ENCODE measurements at places on chromosomes 12 and 14.
A peak's percentile ranks its signal among the peaks of the same experiment; 100 is the strongest.

DNA sequence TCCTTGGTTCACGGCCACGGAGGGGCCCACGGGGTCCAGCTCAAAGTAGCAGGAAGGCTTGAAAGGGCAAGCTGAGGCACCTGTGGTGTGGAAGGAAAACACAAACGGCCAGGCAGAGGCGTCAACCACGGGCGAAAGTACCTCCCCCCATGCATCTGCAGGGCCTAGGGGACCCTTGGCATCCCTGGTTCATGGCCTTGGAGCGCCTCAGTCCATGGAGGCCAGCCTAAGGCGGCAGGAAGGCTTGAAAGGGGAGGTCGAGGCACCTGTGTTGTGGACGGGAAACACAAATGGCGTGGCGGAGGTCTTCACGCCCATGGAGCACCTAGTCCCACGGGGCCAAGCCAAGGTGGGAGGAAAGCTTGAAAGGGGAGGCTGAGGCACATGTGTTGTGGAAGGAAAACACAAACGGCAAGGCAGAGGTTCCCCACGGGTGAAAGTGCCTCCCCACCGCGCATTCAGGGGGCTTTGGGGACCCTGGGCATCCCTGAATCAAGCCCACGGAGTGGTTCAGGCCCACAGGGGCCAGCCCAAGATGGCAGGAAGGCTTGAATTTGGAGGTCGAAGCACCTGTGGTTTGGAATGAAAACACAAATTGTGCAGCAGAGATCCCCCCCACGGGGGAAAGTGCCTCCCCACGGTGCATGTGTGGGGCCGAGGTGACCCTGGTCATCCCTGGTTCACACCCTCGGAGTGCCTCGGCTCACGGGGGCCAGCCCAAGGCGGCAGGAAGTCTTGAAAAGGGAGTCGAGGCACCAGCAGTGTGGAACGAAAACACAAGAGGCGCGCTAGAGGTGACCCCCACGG lies 380.8 kb downstream of the ALG10 start:
- DNase-seq: peak; percentile 0

DNA sequence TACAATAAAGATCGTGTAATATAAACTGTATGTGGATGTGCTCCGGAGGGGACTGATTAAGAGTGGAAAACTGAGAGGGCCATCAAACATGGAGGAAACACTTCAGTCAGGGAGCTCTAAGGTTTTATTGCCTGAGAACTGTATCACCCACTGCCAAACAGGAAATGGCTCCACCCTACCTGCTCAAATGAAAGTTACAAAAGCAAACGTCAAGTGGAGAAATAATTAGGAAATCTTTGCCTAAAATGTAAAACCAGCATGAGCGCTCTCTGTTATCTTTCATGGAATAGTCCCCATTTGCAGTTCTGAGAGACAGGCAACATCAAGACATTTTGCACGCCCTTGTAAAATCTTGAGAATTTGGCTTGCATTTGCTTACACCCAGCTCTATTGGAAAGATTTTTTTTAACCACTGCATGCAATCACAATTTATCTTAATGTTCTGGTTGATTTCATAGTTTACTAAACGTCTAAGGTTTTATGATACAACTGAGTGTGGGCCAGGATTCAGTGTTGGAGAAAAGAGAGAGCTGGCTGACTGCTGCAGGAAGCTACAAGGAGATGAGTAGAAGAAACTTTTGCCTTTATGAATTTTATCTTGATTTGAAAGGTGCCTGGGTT lies 344.0 kb upstream of the PRICKLE1 start:
- no peak for DNase-seq

GRCh38 chr12:52207895-52208294 lies 16.1 kb upstream of the KRT80 start:
- DNase-seq: no peak

- DNase-seq: no peak
These were observed 123.7 kb upstream of the DHRS4 start for GRCh38 chr14:23829736-23830471.
